ENCODE measurements at places on chromosomes 16 and 17. TPM values are rescaled to one million over a fixed set of nuclear protein-coding genes. Genes with fewer than 3 reads are reported as not detected.

PTX4 gene
- not detected for total RNA-seq

CACNA1G gene
- not detected for total RNA-seq

DHRS11 gene
- total RNA-seq: 12.9 TPM

CIBAR2 gene
- not detected for total RNA-seq

MPO gene
- not detected for total RNA-seq

ASPA gene
- total RNA-seq: 1.8 TPM

KRTAP1-5 gene
- not detected for total RNA-seq

OTOP2 gene
- total RNA-seq: not detected

RNU2-1 gene
- total RNA-seq: not detected

NEUROD2 gene
- not detected for total RNA-seq

SYCE1L gene
- total RNA-seq: not detected

CCL4 gene
- not detected for total RNA-seq

MPP3 gene
- 6.3 TPM for total RNA-seq

RETREG3 gene
- total RNA-seq: 55.6 TPM

SLC12A3 gene
- not detected for total RNA-seq

CCL4L2 gene
- not detected for total RNA-seq

GCGR gene
- not detected for total RNA-seq

CCL2 gene
- not detected for total RNA-seq

KRT37 gene
- not detected for total RNA-seq

COX6A2 gene
- not detected for total RNA-seq

STH gene
- total RNA-seq: not detected

CSH2 gene
- not detected for total RNA-seq

ANKRD40CL gene
- not detected for total RNA-seq

GHDC gene
- 24.7 TPM for total RNA-seq

CNTNAP1 gene
- total RNA-seq: 2.5 TPM

TUBG1 gene
- 51.7 TPM for total RNA-seq

ACSM2A gene
- not detected for total RNA-seq

FN3K gene
- 1.7 TPM for total RNA-seq

PRSS8 gene
- total RNA-seq: not detected

ADAMTS18 gene
- not detected for total RNA-seq

IGSF6 gene
- total RNA-seq: not detected

CD79B gene
- 2.2 TPM for total RNA-seq

CD300A gene
- not detected for total RNA-seq

FSCN2 gene
- not detected for total RNA-seq

CHD9NB gene
- total RNA-seq: 1.2 TPM

MVD gene
- 13.0 TPM for total RNA-seq

HASPIN gene
- total RNA-seq: 9.0 TPM

TBC1D3E gene
- total RNA-seq: not detected

GPT2 gene
- total RNA-seq: 10.8 TPM

HOXB3 gene
- total RNA-seq: 1.5 TPM

ASB16 gene
- total RNA-seq: not detected

WNT3 gene
- 0.77 TPM for total RNA-seq

CLEC18B gene
- not detected for total RNA-seq

DNAH17 gene
- total RNA-seq: 0.05 TPM

EPN3 gene
- not detected for total RNA-seq

ABCC1 gene
- total RNA-seq: 9.1 TPM

ITGAX gene
- total RNA-seq: 1.2 TPM

CANT1 gene
- total RNA-seq: 104 TPM

PLA2G10 gene
- not detected for total RNA-seq

GAS7 gene
- 115 TPM for total RNA-seq

TM4SF5 gene
- total RNA-seq: not detected

CDH15 gene
- not detected for total RNA-seq

TAC4 gene
- not detected for total RNA-seq

RPA1 gene
- total RNA-seq: 31.4 TPM

MMP28 gene
- total RNA-seq: not detected

TEX19 gene
- 0.05 TPM for total RNA-seq

GAS2L2 gene
- total RNA-seq: not detected

CRYM gene
- 2.6 TPM for total RNA-seq
